Activated CD4-positive, alpha-beta T cell treated with anti-CD3 and anti-CD28 coated beads, Interleukin-2, amount 10 ng/mL, durations not matched to agents 7 days and 5 days (primary cell): ENCODE measurements at places on chromosomes 7 and 10.

DNA sequence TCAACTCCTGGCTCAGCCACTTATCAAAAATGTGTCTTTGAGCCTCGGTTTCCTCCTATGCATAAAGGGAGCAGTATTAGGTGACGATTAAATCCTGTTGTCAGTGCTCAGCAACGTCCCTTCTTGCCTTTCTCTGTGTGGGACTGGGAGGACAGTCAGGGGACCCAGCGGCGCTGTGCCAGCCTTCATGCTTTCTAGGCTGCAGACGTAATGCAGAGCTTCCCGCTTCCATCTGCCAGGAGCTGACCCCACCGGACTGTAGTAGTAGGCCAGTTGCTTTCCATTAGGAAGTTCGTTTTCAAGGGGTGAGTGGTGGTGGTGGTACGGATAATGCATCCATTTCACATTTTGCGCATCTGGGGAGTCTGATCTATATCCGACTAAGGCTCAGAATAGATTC is 321.8 kb downstream of the PLXNA4 start:
- no peak for DNase-seq

DNA sequence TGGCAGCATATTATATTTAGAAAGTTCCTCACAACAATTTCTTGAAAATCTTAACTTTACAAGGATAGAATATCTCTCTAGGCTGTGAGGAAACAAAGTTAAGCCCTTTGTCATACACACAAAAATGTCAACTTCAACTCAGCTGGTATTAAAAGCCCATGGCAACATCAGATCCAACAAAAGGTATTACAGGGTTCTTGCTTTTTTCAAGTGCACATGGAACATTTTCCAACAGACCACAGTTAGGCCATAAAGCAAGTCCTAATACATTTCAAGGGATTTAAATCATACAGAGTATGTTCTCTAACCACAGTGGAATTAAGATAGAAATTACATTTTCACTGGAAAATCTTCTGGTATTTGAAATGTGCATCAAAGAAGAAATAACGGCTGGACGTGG is 71.9 kb upstream of the OIT3 start:
- DNase-seq: no peak

GRCh38 chr7:6317797-6318438 is 45.5 kb upstream of the CYTH3 start:
- no peak for DNase-seq

- no peak for DNase-seq
These were observed 34.2 kb downstream of the TFPI2 start for GRCh38 chr7:93856323-93856722.

DNA sequence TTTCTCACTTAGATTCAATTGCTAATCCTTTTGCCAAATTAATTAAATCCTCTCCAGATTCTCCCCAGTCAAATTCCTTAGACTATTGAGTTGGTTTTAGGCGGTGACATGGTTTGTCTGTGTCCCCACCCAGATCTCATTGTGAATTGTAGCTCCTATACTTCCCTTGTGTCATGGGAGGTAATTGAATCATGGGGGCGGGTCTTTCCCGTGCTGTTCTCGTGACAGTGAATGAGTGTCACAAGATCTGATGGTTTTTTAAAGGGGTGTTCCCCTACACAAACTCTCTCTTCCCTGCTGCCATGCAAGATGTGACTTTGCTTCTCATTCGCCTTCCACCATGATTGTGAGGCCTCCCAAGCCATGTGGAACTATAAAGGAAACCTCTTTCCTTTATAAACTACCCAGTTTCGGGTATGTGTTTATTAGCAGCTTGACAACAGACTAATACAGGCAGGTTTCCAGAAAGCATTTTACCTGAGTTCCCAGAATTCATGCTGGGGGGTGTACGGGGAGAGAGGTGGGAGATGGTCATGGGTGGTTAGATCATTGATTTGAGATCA is 44.7 kb upstream of the GARS1 start:
- DNase-seq: no peak

- DNase-seq: peak; percentile 40
These were observed 118.7 kb downstream of the RALA start for GRCh38 chr7:39741942-39742623.

GRCh38 chr10:10314626-10315025 is 703.0 kb upstream of the CELF2 start:
- DNase-seq: no peak

- DNase-seq: no peak
These were observed 13.1 kb downstream of the CC2D2B start for GRCh38 chr10:95920798-95921426.

DNA sequence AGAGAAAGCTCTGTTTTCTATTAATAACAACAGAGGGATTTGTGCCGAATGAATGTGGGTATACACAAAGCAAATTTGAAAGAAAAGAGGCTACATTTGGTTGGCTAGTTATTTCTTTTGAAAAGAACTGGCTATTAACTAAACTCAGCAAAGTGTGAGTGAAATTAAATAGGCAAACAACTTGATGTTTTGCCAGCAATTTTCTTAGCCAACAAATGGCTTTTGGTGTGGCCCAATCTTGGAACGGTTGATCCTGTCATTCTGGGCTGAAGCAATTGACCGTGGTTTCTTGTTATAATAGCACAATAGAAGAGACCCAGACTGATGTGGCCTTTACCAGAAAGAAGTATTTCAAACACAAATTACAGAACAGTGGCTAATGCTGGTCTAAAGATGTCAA is 898.6 kb downstream of the KCNMA1 start:
- no peak for DNase-seq

DNA sequence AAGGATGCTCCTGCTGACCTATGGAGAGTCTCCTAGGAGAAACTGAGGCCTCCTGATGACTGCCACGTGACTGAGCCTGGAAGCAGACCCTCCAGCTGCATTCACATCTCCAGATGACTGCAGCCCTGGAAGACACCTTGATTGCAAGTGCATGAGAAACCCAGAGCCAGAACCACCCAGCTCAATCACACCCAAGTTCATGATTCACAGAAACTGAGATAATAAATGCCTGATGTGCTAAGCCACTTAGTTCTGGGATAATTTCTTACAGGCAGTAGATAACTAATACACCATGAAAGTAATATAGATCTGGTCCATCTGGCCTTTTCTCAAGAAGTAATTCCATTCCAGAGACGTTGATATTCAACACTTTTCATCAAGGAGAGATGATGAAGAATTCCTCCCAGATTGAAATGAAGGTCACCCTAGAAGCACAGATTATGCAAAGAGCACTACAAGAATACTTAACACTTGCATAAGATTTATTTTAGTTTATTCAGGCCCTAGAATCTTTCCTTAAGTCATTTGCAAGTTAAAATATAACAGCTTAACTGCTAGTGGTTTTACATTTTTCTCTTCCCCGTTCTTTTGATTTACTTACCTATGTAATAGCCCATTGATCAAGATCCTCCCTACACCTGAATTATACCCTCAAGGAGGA is 208.2 kb upstream of the INHBA start:
- DNase-seq: no peak

DNA sequence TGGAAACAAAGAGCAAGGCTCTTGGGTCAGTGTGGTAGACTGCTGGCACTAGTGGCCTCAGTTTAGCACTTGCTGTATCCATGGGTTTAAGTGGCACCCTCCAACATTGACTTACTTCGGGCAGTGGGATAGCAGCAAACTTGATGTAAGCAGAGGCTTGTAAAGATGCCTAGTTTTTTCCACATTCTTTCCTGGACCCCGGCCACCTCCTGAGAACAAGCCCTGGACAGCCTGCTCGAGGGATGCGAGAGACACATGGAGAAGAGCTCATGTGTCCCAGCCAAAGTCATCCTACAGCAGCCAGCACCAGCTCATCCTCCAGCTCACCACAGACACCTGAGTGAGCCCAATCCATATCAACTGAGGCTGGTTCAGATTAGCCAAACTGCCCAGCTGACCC is 142.7 kb upstream of the PCBD1 start:
- no peak for DNase-seq

DNA sequence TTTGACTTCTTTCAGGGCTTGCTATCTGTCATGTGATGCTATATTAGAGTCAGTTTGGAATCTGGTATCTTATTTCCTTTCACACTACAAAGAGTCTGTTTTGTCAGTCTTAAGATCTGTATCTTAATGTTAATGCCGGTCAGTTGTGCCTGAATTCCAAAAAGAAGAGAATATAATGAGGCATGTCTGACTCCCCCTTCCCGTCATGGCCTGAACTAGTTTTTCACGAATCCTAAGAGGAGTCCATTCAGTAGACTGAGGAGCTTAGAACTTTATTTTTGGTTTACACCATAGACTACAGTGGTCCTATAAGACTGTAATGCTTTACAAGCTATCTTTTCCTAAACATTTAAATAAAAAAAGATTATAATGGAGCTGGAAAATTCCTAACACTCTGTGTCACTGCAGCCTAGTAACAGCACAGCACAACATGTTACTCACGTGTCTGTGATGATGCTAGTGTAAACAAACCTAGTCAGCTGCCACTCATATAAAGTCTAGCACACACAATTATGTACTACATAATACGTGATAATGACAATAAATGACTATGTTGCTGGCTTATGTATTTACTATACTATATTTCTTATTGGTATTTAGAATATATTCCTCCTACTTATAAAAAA is 50.6 kb downstream of the VPS41 start:
- DNase-seq: no peak

GRCh38 chr10:22837351-22837750 is 90.5 kb upstream of the ARMC3 start:
- no peak for DNase-seq

GRCh38 chr10:11249152-11249807 is 231.6 kb downstream of the CELF2 start:
- no peak for DNase-seq

- DNase-seq: no peak
These were observed 44.8 kb downstream of the MYOF start for GRCh38 chr10:93437086-93437945.

GRCh38 chr10:36764823-36765222 is 360.6 kb upstream of the ANKRD30A start:
- DNase-seq: no peak

- no peak for DNase-seq
These were observed 53.8 kb upstream of the PDGFA start for GRCh38 chr7:573269-573932.

GRCh38 chr10:106708506-106708905 is 456.0 kb downstream of the SORCS1 start:
- DNase-seq: no peak

GRCh38 chr10:103832806-103833205 is 22.6 kb downstream of the SH3PXD2A start:
- DNase-seq: no peak

- DNase-seq: peak; percentile 59
These were observed 760 bp downstream of the CBX3 start for GRCh38 chr7:26202019-26202990.

GRCh38 chr7:17786314-17786852 is 153.9 kb downstream of the SNX13 start:
- no peak for DNase-seq

DNA sequence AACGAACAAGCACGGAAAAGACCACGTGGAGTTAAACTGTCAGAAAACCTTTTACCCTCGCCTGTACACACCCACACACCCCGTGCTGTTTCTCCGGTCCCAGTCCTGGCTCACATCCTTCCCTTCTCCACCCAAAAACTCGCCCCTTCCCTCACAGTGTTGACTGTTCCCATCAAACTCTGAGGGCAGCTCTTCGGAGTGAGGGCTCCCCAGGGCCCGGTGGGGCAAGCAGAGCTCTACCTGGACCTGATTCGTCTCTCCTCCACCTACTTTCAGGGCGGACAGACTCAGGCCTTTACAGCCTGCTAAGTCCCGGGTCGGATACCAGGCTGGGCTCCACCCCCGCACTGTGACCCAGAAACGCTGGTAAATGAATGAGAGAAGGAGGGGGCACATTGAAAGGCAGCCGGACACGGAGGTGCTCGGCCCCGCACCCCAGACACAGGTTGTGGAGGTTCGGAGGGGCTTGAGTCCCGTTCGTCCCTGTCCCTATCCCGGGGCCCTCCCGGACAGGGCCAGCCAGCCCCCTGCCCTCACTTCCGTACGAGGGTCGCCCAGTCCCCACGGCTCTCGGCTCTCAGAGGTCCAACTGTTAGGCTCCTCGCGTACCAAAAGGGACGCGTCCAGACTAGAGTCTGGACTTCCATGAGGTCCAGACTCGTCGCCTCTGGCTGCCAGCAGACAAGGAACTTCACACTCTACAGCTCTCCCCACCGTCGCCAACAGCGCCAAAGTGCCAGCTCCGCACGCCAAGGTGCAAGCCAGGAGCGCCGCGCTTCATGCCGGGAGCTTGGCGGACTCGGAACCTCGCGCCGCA is 31.7 kb upstream of the ASL start:
- DNase-seq: peak; percentile 25

DNA sequence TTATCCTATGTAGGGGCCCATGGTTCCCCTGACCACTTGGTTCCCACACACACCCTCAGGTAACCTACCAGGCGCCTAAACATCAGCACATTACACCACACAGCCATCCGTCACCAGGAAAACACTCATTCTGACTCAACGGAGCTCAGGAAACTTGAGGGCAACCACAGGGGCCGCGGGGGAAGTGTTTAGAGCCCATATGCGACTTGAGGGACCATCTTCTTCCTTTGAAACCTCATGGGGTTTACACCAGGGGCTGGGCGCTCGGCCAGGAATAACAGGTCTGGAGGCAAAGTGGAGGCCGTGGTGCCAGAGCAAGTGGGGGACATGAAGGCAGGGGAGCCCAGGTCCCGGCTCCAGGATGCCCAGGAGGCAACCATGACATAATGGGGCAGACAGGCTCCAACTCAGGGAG is 1.5 kb downstream of the STX1A start:
- peak; percentile 75 for DNase-seq

- no peak for DNase-seq
These were observed 149.8 kb downstream of the NSUN6 start for GRCh38 chr10:18501629-18502028.

- DNase-seq: no peak
These were observed 2.4 kb downstream of the CCT6A start for GRCh38 chr7:56053993-56054392.

- no peak for DNase-seq
These were observed 336.8 kb downstream of the PLXNA4 start for GRCh38 chr7:132239422-132239994.

DNA sequence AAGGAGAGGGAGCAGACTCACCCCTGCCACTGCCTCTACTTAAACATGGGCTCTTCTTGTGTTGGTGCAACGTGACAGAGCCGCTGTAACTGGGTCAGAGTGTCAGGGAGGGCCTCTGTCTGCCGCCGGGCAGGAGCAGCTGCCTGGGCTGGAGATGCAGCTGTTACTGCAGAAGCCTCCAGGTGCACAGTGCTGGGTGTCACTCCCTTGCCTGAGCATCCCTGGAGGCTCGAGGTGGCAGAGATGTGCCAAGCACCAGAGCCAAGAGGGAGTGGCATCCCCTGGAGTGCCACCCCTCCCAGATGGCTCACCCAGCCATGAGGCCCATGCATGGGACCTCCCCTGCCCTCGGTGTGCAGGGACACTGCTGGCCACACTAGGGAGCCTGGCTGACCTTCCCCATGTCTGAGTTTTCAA is 145.7 kb downstream of the PRPF18 start:
- no peak for DNase-seq

DNA sequence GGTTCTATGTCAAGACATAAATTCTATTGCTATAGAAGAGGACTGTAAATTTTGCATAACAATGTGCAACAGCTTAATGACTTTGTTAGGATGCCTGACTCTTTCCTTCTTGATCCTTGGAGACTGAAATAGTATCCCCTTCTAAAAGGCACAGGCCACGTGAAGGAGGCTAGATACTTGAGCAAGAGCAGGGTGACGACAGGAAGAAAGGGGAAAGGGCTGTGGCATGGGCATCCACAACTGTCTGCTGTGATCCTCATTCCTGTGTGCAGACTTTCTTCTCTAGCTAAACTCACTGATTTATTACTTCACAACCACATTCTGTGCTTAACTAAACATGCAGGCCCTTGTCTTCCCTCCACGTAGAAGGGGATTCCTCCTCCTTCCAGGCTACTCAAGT is 1111.8 kb upstream of the C7orf33 start:
- DNase-seq: no peak

GRCh38 chr10:5445006-5445405 is 32.6 kb downstream of the NET1 start:
- DNase-seq: no peak
